Stimulated activated memory B cell treated with anti-CD40 and anti-IgM and Interleukin-4, amounts not matched to agents 10 μg/mL and 1 μg/mL and 100 μg/mL, for 72 hours (primary cell): ENCODE measurements at places on chromosomes 1 and 21.
A peak's percentile ranks its signal among the peaks of the same experiment; 100 is the strongest.

DNA sequence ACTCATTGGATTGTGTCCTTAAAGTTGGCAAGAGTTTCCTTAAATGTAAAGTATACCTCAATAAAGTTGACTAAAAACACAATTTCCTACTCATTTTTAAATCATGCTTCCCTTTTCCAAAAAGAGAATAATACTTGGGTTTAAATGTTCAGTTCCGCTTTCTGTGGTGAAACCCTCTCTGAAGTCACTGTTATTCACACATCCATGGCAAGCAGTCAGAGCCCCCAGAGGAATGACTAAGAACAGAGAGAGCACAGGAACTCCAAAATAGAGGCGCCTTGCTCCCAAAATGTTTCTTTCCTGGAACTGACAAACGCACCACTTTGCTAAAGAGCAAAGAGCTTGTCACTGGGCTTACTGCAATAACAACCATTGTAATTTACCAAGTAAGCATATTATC lies 142.5 kb downstream of the TIAM1 start:
- peak; percentile 80 for ATAC-seq

- peak; percentile 71 for ATAC-seq
Measured at GRCh38 chr1:167057241-167057688, 32.9 kb downstream of the GPA33 start.

- ATAC-seq, result no peak
Measured at GRCh38 chr1:185676969-185677368, 57.2 kb upstream of the HMCN1 start.

DNA sequence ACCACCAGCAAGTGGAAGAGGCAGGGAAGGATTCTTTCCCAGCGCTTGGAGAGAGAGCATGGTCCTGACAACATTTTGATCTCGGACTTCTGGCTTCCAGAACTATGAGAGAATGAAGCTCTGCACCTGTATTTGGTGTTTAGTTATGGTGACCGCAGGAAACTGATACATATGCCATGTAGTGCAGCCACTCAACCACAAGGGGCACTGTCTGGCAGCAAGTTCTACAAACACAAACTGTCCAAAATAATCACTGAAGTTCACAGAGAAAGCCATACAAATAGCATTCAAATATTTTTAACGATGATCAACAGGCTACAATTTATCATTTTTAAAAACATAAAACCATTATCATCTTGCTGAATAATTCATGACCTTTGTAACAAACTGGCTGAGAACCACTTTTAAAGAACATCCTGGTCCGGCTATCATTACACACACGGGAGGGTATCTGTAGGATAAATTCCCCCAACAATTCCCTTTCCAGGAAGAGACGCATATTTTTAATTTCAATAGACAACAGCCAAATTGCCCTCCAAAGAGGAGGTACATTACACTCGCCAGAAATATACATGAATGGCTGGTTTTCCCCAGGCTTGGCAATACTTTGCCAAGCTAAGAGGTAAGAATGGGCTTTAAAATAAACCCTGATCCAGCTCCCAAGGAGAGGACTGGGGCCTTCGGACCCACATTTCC lies 9.2 kb upstream of the CBR3 start:
- no peak for ATAC-seq

- no peak for ATAC-seq
Measured at GRCh38 chr1:191851799-191852595, 306.3 kb upstream of the RGS18 start.

DNA sequence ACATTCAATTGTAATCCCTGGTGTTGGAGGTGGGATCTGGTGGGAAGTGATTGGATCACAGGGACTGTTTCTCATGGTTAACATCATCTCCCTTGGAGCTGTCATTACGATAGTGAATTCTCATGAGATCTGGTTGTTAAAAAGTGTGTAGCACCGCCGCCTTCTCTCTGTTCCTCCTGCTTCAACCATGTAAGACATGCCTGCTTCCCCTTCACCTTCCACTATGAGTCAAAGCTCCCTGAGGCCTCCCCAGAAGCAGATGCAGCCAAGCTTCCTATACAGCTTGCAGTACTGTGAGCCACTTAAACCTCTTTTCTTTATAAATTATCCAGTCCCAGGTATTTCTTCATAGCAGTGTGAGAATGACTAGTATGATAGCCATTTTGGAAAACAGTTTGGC lies 30.1 kb upstream of the TRIM62 start:
- peak; percentile 70 for ATAC-seq

DNA sequence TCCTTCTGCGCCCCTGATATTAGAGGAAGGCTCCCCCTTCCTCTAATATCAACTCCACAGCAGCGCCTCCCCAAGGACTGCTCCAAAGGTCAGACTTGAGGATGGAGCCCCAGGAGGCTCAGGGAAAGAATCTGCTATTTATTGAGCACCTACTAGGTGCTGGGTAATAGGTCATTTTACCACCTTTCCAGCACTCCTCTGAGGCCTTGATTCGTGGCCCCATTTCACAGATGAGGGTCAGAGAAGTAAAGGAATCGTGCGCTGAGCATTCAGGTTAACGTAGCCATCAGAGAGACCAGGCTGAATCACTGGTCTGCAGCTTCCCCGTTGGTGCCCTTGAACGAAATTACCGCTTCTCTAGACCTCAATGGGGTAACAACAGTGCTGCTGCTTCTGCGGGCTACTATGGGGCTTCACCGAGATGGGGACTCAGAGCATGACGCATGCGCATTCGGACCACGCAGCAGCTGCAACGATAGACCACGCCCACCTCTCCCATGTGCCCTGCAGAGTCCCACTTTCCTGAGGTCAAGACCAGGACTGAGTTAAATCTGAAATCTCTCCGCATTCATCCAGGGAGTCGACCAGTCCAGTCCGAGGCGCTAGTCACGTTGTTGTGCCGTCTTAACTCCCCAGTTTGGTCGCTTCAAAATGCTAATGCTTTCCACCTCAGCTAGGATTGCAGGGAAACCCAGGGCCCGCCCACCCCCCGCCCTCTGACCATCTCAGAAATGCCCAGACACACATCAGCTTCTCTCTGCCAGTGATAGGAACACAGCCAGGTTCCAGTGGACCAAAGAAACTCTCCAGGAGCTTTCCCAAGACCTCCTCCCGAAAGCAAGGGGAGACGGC lies 12.9 kb downstream of the CAMK2N1 start:
- ATAC-seq, result no peak

DNA sequence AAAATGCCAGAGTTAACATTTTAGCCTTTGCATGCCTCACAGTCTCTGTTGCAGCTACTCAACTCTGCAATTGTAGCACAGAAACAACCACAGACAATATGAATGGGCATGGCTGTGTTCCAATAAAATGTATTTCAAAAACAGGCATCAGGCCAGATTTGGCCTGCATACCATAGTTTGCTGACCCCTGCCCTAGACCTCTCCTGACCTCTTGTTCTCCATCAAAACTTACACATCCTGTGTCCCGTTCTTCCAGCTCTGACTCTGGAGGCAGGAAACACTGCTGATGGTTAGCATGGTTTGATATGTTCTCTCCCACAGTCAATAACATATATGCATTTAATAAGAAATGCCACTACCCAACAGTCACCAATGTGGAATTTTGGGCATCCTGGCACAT lies 138.6 kb downstream of the LMX1A start:
- no peak for ATAC-seq

DNA sequence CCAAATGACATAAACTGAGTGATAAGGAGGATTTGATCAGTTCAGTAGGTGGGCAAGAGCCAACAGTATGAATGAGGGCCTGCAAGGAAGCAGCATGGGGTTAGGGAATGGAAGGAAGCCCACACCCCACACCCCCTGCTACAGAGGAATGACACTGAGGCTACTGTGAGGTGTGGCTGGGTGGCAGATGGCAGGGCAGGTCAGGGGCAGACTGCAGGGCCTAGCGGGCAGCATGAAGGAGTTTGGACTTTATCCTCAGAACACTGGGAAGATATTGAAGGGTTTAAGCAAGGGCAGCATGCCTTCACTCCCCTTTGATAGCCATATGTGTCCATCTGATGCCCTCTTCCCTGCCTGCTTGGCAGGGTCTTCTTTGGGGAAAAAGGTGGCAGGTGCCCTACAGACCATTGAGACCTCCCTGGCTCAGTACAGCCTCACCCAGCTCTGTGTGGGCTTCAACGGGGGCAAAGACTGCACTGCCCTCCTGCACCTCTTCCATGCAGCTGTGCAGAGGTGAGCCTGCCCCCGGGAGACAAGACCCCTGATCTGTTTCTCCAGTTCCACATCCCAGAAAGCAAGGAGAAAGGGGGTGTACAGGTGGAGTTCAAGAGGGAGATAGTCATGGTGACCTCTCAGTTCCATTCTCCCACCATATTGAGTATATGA lies 4.1 kb upstream of the LENEP start:
- ATAC-seq, result no peak

DNA sequence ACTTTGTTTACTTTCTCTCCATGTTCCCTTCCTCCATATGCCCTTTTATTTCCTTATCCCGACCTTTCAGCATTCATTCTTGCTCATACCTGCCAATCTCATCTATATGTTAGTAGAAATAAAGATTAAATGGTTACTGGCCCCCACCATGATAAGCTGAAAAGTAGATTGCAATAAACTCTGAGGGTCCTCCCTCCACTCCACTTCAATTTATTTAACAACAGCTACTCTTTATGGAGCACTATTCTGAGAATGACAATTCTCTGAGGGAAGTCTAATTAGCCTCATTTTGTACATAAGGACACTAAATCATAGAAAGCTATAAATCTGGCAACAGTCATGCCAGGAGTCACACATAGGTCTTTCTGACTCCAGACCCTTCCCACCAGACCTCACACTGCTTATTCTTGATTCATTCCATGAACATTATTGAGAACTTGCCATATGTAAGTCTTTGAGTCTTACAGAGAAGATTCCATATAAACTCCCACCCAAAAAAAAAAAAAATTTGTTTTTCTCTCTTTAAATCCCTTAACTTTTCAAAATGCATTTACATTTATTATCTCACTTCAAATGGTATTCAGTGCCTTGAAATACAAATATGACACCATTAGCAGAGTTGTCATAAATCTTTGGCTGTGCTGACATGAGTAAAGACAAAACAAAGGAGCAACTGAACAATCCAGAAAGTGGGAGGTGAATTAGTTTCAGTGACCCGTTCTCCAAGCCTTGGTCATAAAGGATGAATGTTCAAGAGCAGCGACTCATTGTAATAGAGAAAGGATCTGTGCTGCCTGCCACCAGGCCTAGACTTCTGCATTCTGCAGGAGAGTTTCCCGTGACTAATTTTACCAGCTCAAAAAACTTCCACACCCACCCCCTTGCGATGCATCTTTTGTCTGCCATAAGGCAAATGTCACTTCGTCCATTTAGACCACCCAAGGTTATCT lies 28.5 kb downstream of the PALMD start:
- no peak for ATAC-seq
